ENCODE measurements at places on chromosomes 7 and 10.

- DNase-seq, result no peak
Observed at GRCh38 chr7:96993980-96994379, 11.4 kb upstream of the DLX6 start.

- no peak for DNase-seq
Observed at GRCh38 chr7:106863274-106863997, 1.6 kb upstream of the PIK3CG start.

- DNase-seq, result no peak
Observed at GRCh38 chr10:74049955-74050354, 52.0 kb downstream of the VCL start.

DNA sequence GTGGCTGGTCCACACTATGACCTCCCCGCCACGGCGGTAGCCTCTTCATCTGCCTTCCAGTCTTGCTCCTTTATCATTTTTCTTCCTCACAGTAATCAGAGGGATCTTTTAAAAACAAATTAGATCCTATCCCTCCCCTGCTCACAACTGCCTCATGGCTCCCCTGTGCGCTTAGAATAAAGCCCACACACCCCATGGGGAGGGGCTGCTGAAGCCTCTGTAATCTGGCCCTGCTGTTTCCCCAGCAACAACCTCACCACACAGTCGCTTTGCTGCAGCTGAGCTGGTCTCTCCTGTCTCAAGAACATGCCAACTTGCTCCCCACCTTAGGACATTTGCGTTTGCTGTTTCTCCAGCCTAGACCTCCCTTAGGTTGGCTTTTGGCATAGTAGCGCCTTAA is 41.0 kb downstream of the SP8 start:
- DNase-seq, result no peak

GRCh38 chr10:47031901-47032465 is 120.8 kb downstream of the PTPN20 start:
- DNase-seq, result no peak

DNA sequence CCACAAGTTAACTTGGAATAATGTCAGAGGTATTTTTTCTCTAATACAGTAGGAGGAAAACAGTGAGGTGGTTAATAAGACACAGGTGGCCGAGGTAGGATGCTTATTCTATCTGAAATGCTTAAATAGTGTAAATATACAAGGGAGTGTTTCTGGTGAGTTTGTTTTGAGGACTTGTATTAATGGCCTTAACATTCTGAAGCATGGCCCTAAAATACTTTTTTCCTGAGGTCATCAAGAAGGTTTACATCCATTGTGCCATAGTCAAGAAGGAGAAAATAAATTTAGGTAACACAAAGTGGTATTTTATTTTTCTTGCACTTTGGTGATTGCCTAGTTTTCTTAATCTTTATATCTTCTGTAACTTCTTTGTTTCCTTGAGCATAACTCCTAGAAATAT is 18.8 kb downstream of the GNAI1 start:
- DNase-seq, result no peak

DNA sequence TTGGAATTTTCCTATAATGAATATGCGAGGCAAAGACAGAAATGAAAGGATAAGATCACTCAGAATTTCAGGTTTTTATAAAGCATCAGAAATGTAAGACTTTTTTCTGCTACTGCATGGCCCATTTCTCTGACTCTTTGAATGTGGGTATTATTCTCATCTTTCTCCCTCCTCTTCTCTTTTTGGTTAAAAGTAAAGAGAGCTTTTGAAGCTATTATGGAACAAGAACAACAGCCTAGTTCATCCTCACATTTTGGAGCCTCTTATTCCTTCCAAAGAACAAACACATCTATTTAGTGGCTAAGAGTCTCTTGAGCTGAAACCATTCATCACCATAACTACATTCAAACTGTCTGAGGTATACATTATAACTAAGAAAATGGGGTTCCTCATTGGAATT is 19.4 kb upstream of the ATRNL1 start:
- DNase-seq, result no peak

DNA sequence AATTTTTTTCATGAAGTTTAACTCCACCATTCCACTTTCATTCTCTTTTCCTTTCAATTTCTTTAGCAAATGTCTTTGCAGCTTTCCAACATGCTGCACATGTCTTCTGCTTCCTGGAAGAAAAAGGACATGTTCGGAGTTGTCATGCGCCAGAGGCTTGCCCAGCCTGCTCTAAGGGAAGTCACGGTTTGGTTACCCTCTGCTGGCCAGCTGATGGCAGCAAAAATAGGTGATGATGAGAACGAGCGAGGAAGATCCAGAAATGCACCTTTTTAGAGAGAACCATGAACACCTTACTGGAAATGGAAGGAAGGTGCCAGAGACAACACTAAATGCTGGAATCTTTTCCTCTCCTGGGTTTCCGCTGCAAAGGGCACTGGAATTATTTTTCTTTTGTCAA is 4.9 kb upstream of the ZSCAN21 start:
- no peak for DNase-seq

DNA sequence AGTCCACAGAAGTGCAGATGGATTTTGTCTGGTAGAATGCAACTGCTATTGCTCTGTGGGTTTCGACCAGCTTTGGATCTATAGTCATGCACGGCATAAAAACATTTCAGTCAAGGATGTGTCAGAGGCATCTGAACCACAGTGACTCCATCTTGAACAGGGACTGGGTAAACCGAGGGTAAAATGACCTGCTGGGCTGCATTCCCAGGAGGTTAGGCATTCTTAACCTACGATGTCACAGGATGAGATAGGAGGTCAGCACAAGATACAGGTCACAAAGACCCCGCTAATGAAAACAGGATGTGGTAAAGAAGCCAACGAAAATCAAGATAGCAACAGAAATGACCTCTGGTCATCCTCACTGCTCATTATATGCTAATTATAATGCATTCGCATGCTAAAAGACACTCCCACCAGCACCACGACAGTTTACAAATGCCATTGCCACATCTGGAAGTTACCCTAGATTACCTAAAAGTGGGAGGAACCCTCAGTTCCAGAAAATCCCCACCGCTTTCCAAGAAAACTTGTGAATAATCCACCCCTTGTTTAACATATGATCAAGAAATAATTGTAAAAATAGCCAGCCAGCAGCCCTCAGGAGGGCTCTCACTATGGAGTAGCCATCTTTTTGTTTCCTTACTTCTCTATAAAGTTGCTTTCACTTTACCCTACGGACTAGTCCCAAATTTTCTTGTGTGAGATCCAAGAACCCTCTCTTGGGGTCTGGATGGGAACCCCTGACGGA is 50.7 kb upstream of the CPXM2 start:
- no peak for DNase-seq

GRCh38 chr7:18315241-18315640 is 180.3 kb upstream of the HDAC9 start:
- DNase-seq, result no peak

DNA sequence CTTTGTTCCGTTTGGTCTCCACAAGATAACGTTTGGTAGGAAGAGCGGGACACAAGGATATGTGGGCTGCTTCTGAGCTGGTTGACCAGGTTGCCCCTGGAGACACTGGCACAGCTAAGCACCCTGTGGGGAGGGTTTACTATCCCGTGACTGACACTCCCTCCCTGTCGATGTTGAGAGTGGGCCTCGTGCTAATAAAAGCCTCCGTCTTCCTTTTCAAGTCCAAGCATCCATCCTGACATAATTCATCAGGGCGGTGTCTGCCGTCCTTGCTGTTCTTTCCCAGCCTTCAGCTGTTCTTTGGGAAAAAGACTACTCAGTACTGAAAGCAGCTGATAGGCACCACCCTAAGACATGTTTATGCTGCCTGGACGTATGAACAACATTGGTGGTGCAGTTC is 49.6 kb downstream of the SHH start:
- DNase-seq, result no peak

DNA sequence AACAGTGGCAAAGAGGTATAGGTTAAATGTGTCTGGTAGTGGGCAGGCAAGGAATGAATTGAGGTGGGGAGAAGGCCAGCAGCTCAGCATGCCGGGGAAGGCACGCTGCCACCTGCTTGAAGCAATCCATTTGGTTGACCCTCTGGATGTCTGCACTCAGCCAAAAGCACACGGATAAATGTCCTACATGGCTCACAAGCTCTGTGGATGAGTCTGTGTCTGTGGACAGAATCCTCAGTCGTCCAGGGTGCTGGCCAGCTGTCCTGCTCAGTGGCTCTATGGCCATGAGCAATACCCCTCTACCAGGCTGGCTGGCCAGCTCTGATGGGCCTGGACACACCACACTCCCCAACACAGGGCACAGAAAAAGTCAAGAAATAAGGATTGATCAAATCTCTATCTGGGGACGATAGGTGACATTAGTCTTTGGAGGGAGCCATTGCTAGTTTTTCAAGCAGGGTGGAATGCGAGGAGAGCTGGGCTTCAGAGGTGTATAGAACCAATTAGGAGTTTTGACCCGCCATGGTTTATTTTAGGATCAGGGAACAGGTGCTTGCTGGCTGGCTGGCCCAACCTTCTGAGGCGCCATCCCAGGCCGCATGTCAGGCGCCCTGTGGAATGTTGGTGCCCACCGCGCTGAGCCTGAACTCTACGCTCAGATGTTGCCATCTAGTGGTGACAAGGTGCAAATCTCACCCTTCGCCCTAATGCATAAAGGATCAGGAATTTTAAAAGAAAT is 493.4 kb downstream of the TNS3 start:
- no peak for DNase-seq

DNA sequence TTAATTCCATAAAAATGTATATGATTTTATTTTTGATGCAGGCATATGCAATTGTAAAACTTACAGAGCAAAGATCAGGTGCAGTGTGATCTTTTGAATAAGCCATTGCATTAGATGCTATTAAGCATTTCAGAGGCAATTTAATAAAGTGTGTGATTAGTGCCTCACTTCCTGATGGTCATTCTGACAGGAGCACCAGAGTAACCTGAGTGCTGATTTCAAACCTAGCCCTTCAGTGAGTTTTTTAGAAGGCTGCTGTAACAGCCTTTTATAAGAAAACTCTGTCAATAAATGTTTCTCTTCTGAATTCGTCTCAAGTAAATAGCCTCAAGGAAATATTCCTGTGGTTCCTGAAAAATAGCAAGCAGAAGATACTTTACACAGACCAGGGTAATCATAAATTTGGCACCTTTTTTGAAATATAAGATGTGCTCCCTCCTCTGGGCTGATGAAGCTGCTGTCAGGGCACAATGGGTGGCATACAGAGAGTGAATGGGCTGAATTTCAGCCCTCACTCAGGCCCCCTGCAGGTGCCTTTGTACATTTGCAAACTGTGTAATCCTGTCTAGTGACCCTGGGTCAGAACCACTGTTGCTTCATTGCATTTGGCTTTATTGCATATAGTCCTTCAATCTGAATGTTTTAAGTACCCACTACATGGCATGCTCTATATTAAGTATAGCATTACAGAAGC is 193.7 kb upstream of the CSTF2T start:
- DNase-seq, result no peak

DNA sequence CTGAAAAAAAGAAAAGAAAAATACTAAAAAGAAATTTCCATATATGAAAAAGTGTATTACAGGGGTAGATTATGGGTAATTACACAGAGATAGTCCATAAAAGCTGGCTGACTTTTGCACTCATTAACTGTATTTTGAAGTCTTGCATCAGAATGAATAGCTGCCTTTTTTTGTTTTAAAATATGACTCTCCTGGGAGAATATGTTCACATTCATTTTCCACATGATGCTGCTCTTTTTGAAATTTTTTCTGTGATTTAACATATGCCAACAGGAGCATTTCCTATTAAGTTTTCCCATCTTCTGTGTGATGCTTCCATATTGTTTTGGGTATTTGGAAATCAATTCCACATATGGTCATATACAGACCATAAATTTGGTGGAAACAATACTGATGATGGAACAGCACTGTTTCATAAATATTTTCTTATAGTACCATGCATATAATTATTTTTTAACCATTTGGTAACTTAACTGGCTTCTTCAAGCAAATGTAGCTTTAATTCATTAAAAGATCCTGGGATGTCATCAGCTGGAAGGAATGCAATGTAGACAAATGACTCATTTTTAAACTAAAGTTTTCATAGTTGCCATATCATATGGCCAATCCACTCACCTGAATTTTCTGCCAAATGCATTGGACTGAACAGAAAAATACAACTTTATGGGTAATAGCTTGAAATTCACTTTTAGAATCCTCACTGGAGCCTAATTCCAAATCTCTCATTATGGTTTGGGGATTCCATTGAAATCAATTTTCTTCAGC is 313.9 kb upstream of the GLI3 start:
- no peak for DNase-seq

GRCh38 chr10:124566981-124567835 is 105.6 kb downstream of the LHPP start:
- no peak for DNase-seq

DNA sequence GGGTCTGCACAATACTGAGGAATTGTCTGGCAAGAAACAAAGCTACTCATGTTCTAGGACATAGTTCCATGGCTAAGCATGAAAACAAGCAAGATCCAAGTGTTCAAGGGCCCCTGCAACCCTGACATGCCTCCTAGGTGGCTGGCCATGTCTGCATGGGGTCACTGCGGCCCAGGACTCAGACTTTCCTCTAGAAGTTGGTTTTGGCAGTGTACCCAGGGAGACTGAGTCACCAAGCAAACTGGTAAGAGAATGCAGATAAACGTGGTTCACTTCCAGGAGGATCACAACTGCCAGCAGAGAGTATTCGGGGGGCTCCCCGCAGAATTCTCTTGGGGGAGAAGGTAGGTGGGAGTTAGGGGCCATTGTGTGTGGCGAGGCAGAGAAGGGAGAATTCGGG is 7.4 kb upstream of the PFKFB3 start:
- DNase-seq, result no peak

- no peak for DNase-seq
Observed at GRCh38 chr10:98186681-98187080, 52.2 kb downstream of the R3HCC1L start.

- DNase-seq, result no peak
Observed at GRCh38 chr7:2204446-2204845, 28.3 kb downstream of the MAD1L1 start.

- no peak for DNase-seq
Observed at GRCh38 chr7:16603633-16604032, 41.9 kb downstream of the ANKMY2 start.

DNA sequence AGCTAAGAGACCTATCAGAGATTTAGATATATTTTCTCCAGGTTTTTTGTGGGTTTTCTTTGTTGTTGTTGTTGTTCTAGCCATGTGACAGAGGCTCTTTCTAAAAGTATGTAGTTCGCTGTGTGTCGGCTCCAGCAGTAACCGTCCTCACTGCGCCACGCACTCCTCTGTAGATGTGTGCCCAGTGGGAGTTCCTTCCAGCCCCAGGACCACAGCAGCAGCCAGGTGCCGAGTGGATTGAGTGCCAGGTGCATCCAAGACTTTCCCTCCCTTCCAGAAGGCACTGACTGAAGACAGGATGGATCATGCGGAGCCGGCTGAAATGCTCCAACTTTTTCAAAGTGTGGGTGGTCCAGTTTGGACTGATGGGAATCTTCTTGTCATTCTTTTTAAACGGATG is 31.8 kb downstream of the WDR86 start:
- DNase-seq, result no peak

- DNase-seq, result no peak
Observed at GRCh38 chr10:114638821-114639625, 19.1 kb downstream of the ABLIM1 start.

DNA sequence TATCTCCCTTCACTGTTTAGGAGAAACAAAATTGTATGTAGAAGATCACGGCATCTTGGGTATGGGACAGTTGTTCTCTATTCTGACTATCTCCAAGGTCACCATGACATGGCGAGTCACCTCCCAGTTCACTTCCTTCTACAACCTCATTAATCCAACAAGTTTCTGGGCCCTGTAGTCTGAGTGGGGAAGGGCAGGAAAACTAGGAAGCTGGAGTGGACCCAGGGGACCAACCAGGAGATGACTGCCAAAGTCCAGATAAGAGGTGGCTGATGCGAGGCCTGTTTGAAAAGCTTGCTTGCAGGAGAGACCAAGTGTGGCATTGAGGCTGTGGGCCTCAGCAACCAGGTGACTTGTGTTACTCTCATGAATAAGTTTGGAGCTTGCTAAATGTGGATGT is 584.9 kb downstream of the TNS3 start:
- DNase-seq, result no peak

Data from LNCaP clone FGC (cell line).